ENCODE measurements at places on chromosomes 13 and 19. TPM values are rescaled to one million over a fixed set of nuclear protein-coding genes. Genes with fewer than 3 reads are reported as not detected.

The GNA15 gene
- 140 TPM for total RNA-seq

The FAAP24 gene
- 7.0 TPM for total RNA-seq

The KLK2 gene
- not detected for total RNA-seq

The STAP2 gene
- 19.1 TPM for total RNA-seq

The NAPSA gene
- total RNA-seq, result 10.4 TPM

The CILP2 gene
- total RNA-seq, result 0.20 TPM

The PPM1N gene
- total RNA-seq, result 1.4 TPM

The SHISA7 gene
- total RNA-seq, result not detected

The CYP4F2 gene
- not detected for total RNA-seq

The SLC15A1 gene
- total RNA-seq, result not detected

The ZNF471 gene
- total RNA-seq, result 0.27 TPM

The LGI4 gene
- 0.27 TPM for total RNA-seq

The RASIP1 gene
- 0.15 TPM for total RNA-seq

The GRK1 gene
- total RNA-seq, result 0.05 TPM

The HRC gene
- total RNA-seq, result not detected

The CTXN1 gene
- not detected for total RNA-seq

The ZSCAN4 gene
- total RNA-seq, result not detected

The DBP gene
- total RNA-seq, result 6.4 TPM

The PSG11 gene
- not detected for total RNA-seq

The NUFIP1 gene
- total RNA-seq, result 6.5 TPM

The ZNF610 gene
- 0.73 TPM for total RNA-seq

The CLDND2 gene
- 6.6 TPM for total RNA-seq

Data from T-helper 1 cell treated with Interleukin-12 subunit alpha and Interleukin-12 subunit beta and Interleukin-4 antibody, amounts not matched to agents 30 ng/mL and 1 ng/mL, for 36 hours (primary cell).